ENCODE measurements at places on chromosomes 1 and 21. TPM values are rescaled to one million over a fixed set of nuclear protein-coding genes. Genes with fewer than 3 reads are reported as not detected.

The AK5 gene
- total RNA-seq: 9.0 TPM

- no peak for DNase-seq
These were observed 4.3 kb upstream of the FUCA1 start for GRCh38 chr1:23872421-23872820.

The PLEKHN1 gene
- 0.93 TPM for total RNA-seq

DNA sequence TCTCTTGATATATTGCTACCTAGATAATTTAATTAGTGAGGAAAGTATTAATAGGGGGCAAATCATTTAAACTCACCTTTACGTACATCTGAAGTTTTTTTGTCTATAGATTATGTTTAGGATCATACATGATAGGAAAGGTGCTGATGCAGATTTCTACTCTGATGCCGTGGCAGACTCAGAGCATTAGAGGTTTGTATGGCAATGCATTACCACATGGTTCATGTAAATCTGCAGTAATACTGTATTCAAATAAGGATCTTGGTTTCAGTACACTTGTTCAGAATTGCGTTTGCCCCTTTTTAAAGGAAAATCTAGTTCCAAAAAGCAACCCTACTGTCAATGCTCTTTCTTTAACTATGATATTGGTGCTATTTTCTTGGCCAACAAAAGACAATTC lies 288.3 kb downstream of the PTPRC start:
- DNase-seq: no peak

DNA sequence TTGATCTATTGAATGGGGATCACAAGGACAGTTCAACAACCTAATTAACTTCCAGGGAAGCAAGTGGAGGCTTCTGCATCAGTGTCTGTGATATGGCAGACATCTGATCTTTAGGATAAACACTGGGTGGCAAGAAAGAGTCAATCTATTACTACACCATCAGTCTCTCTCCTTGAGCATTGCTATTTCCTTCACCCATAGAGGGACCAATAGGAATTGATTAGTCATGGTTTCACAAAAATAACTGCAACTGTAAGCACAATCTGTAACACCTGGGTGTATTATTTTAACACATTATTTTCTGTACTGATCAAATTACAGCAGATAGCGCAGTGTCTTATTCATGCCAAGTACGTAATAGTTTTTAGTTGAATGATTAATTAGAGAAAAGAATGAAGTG lies 50.3 kb downstream of the USP24 start:
- DNase-seq: no peak
